D721Med (cell line): ENCODE measurements at places on chromosomes 13 and 19.
A peak's percentile ranks its signal among the peaks of the same experiment; 100 is the strongest.

GRCh38 chr13:88824218-88824617 is 1153.0 kb downstream of the SLITRK5 start:
- DNase-seq = no peak

DNA sequence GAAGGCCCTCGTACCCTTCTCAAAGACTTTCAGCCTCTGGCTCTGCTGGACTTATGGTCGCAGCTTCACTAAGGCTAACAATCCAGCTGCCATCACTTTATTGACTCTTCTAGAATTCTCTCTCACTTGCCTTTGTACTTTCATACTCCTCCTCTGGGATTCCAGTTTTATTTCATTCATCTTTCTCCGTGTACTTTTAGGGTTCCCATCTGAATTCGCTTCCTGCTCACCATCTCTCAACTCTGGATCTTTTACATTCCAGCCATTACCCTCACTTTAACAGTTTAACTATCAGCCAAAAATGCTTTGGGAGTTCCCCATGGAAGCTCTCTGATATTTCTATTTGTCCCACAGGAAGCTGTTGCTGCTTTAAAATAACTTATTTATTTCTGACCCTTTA is 149.3 kb upstream of the KL start:
- no peak for DNase-seq

GRCh38 chr19:2668175-2668763 is 34.2 kb downstream of the GNG7 start:
- no peak for DNase-seq

DNA sequence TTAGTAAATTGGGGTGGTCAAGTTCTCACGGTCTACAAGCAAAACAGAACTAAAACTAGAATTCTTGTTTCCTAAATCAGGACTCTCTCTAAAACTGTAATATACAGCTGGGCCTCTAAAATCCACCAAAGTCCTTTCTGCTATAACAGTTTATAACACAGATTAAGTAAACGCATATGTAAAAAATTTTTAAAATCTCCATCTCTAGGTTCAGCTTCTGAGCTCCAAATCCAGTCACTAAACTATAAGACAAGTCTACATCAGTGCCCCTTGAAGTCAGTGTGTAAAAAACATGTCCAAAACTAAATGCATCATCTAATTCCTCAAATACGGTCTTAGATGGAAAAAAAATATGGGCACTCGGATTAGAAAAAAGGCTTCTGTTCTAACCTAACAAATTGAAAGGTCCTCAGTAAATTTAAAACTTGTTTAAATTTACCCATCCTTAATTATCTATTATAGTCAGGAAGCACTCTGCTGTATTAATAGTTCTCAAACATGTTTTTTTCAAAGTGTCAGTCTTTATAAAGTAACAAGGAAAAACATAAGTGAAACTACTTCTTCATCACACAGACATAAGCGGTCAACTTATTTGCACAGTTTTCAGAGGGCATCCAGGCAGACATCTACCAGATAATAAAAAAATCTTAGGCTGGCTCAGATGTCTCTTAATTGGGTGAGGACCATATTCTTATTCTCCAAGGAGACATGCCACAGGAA is 33.6 kb downstream of the ELF1 start:
- no peak for DNase-seq

DNA sequence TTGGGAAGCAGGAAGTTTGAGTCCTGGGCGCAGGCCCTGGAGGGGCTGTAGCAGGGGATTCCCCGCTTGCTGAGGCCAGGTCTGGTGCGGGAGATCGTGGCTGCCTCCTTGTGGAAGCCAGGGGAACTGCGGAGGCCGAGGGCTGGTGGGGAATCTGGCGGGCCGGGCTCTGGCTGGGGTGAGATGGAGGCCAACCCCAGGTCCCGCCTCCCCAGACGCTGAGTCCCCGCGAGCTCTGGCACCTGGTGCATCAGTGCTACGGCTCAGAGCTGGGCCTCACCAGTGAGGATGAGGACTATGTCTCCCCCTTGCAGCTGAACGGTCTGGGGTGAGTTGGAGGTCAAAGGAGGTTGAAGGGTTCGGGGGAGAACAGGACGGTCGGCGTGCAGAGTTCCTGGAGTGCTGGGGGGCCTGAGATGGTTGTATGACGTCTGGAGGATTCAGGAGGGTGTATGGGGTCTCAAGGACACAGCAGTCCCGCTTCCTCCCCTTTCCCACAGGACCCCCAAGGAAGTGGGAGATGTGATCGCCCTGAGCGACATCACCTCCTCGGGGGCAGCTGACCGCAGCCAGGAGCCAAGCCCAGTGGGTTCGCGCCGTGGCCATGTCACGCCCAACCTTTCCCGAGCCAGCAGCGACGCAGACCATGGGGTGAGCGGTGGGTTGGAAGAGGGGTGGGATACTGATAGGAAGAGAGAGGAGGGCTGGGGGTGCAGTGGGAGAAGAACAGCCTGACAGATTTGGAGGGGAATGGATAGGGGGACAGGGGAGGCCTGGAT is 13.1 kb downstream of the GRAMD1A start:
- DNase-seq = peak; percentile 93
